ENCODE measurements at places on chromosomes 2 and 18. TPM values are rescaled to one million over a fixed set of nuclear protein-coding genes. Genes with fewer than 3 reads are reported as not detected.
A peak's percentile ranks its signal among the peaks of the same experiment; 100 is the strongest.

BCL2L11 gene
- 19.3 TPM for total RNA-seq

ACVR2A gene
- total RNA-seq, result 11.5 TPM

DYNAP gene
- total RNA-seq, result 0.46 TPM

RAB27B gene
- total RNA-seq, result 0.80 TPM

- no peak overlapping the region for H3K27ac ChIP-seq
- H3K36me3 ChIP-seq, result peaks cover 7% of the 10 kb centered on the region
- peaks cover 11% of the 10 kb centered on the region for H3K4me1 ChIP-seq
- H3K27me3 ChIP-seq, result no peaks in the 10 kb centered on the region
- no peak for DNase-seq
Measured at GRCh38 chr2:9398881-9399780, 24.2 kb downstream of the ITGB1BP1 start.

- H3K27me3 ChIP-seq, result peaks cover 4% of the 10 kb centered on the region
- peak; percentile 71 for DNase-seq
- no peak overlapping the region for H3K4me3 ChIP-seq
- H3K4me1 ChIP-seq, result peaks cover 12% of the 10 kb centered on the region
Measured at GRCh38 chr2:71223767-71224333, 3.1 kb downstream of the PAIP2B start.

GRCh38 chr2:196703695-196704094 is 64.2 kb downstream of the CCDC150 start:
- H3K36me3 ChIP-seq, result peaks cover 30% of the 10 kb centered on the region
- H3K27me3 ChIP-seq, result no peaks in the 10 kb centered on the region
- DNase-seq, result no peak
- H3K4me1 ChIP-seq, result no peaks in the 10 kb centered on the region
- H3K4me3 ChIP-seq, result no peak overlapping the region
- H3K27ac ChIP-seq, result no peak overlapping the region

DNA sequence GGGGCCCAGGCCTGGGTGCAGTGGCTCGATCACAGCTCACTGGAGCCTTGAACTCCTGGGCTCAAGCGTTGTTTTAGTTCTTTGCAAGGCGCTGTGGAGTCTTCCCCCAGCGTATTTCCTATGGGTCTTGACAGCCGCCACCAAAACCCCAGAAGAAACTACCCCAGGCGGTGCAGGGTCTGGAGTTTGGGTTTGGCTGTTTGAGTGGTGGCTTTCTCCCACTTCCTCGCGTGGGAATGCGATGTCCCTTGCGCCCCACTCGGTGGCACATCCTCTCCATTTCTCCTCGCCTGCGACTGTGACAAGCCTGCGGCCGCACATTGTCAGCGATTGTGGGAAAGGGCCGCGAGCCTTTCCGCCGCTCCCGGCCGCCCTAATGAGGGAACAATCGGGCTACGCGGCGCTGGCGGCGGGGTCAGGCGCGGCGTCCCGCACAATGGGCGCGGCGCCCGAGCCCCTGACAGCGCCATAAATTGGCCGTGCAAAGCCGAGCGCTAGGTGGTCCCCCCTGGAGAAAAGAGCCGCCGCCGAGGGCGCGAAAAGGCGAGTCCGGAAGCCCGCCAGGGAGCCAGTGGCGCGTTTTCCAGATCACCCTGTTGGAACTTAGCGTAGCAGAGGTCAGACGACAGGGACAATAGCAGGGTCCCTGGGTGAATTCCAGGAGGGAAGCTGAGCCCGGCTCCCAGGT is 194.9 kb upstream of the POU3F3 start:
- H3K4me1 ChIP-seq, result peaks cover 36% of the 10 kb centered on the region
- H3K4me3 ChIP-seq, result peak overlapping the region; percentile 48
- no peaks in the 10 kb centered on the region for H3K36me3 ChIP-seq
- DNase-seq, result peak; percentile 44

GRCh38 chr2:119426801-119427395 is 4.8 kb upstream of the TMEM37 start:
- peaks cover 32% of the 10 kb centered on the region for H3K27me3 ChIP-seq
- no peak for DNase-seq
- H3K4me1 ChIP-seq, result peaks cover 44% of the 10 kb centered on the region
- no peak overlapping the region for H3K4me3 ChIP-seq
- H3K36me3 ChIP-seq, result peaks cover 5% of the 10 kb centered on the region

DNA sequence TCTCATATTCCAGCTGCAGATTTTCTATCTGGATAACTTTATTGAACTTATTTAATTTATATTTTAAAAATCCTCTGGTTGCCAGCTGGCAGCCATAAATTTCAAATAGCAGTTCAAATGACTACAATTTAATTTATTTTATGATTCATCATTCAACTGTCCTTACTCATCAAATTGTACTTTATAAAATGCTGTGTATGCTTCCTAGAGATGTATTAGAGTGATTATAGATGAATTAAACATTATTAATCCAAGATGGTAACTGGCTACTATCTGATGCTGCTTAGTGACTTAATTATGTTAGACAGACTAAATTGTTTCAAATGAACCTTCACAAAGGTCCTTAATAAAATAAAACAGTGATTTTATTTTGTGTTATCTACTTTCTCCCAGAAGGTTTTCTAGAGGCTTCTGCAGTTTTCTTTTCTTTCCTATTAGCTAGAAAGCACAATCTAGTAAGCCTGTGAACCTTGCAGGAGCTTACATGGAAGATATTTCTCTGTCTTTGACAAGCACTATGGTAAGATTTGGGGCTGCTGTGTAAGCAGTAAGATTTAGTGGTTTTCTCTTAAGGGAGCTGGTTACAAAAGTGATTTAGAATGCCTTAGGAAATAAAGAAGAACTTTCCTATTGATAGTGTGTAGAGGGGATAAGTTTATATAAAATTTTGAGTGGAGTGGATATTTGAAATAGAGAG is 322.3 kb downstream of the FSIP2 start:
- DNase-seq, result no peak
- H3K4me1 ChIP-seq, result peaks cover 12% of the 10 kb centered on the region
- H3K36me3 ChIP-seq, result no peaks in the 10 kb centered on the region

- no peak overlapping the region for H3K4me3 ChIP-seq
- DNase-seq, result no peak
- H3K27ac ChIP-seq, result no peak overlapping the region
- H3K36me3 ChIP-seq, result no peaks in the 10 kb centered on the region
Measured at GRCh38 chr2:33370636-33371265, 105.7 kb upstream of the RASGRP3 start.

GRCh38 chr18:55425698-55426097 is 162.3 kb downstream of the TCF4 start:
- no peak for DNase-seq
- H3K4me1 ChIP-seq, result peaks cover 86% of the 10 kb centered on the region
- no peak overlapping the region for H3K4me3 ChIP-seq
- no peaks in the 10 kb centered on the region for H3K36me3 ChIP-seq
